Uterus (tissue), 4 donors: ENCODE measurements at places on chromosomes 1 and 21.

DNA sequence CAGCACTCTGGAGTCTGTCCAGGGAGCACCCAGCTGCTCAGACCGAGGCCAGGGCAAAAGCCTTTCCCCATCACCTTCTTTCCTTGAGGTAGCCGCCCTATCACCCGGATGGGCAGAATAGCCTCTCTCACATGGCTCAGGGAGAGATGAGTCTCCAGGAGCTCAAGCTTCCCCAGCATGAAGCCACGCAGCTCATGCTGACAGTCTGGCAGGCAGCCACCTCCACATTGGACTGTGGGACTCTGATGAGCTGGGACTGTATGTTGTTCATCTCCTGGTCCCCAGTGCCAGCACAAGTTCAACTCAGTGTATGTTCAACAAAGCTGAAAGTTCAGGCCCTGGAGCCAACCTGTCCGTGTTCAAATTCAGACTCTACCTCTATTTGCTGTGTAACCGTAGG lies 75.2 kb upstream of the ZC3H12A start:
- no peak for DNase-seq

- DNase-seq = no peak
These were observed 19.3 kb downstream of the SH2D2A start for GRCh38 chr1:156797212-156797871.

DNA sequence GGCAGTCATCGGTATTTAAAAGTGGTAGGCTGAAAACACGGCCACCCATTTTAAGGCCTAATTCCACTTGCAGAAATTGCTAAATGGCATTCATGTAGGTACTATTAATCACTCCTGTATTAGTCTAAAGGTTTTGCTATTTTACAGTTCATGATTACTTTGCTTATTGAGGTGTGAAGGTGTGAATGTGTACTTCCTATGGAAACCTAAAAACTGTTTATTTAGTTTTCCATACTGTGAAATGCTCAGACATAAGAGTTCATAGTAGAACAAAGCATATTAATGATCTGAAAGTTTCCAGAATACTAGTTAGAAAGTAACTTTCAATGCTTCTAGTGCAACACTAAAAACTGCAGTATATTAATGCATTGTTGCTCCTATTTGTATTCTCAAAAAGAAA lies 69.8 kb downstream of the ITGB3BP start:
- no peak for DNase-seq

DNA sequence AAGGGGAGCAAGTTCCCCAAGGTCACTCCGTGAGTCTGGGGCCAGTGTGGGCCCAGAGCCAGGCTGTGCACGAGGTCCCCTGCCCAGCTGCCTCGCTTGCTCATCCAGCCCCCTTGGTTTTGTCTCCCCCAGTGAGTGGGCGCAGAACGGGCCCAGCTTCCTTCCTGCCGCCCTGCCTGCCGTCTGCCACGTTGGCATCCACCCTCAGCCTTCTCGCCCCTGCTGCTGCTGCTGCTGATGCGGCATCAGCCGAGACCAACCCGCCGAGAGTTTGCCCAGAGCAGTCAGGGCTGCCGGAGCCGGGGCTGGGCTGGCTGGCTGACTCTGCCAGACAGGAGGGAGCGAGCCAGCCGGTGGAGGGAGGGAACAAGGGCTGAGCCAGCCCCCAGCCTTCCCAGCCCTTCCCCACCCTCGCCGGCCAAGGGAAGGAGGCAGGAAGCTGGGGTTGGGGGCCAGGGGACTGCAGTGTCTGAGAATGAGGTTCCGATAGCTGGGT lies 31.4 kb upstream of the WASF2 start:
- no peak for DNase-seq

DNA sequence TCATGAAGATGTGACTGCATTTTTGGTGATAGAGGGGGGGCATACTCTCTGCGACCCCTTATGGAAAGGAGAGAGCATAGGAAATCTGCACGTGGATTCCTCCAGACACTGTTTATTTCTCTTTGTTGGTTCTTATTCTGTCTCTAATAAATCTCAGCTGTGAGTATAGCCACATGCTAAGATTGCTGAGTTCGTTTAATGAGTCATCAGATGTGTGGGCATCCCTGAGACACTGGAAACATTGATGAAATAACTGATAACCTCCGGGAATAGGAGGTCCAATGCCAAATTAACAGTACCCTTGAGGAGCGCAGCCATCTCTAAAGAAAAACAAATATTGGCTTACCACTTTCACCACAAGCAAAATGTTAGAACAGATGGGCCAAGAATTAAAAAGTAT lies 880.2 kb upstream of the NEGR1 start:
- no peak for DNase-seq

DNA sequence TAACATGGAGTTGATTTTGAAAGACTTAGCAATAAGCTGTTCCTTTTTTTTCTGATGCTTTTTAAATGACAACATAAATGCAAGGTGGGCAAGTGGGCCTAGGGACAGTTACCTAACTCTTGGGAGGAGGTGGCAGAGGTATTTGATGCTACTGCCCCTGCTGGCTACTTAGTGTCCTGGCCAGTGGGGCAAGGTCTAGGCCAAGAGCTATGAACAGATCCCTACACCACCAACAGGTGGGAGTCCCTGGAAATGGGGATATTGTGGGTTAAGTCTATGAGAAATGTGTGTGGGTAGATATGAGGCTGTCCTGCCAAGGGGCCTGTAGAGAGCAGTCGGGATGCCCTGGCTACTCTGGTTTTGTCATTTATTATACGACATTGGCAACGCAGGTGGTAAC lies 31.3 kb upstream of the B3GALT5 start:
- DNase-seq = no peak

DNA sequence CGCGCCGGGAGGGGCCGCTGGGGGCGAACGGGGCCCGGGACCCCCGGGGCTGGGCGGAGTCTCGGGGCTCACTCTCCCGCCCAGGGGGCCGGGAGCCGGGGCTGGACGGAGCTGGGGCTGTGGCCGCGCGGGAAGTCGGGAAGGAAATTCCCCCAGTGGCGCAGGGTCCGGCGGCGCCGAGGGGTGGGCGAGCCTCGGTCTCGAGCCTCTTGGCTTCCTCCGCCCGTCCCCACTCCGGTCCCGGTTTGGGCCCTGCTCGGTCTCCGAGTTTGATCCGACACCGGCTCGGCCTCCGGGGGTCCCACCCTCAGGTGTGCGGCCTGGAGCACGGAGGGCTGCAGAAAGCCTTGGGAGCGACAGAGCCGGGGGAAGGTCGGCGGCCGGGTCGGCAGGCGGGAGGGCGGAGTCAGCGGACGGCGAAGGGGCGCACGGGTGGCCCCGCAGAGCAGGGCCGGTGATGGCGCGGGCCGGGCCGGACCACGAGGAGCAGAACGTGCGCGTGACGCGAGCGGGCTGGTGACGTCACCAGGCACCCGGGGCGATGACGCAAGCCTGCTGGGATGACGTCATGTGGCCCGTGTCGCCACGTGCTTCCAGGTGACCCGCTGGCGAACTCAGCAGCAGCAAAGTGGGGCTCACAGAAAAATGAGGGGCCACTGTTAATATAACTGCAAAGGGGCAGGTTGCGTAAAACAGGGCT lies 610 bp upstream of the HES4 start:
- peak; percentile 77 for DNase-seq

DNA sequence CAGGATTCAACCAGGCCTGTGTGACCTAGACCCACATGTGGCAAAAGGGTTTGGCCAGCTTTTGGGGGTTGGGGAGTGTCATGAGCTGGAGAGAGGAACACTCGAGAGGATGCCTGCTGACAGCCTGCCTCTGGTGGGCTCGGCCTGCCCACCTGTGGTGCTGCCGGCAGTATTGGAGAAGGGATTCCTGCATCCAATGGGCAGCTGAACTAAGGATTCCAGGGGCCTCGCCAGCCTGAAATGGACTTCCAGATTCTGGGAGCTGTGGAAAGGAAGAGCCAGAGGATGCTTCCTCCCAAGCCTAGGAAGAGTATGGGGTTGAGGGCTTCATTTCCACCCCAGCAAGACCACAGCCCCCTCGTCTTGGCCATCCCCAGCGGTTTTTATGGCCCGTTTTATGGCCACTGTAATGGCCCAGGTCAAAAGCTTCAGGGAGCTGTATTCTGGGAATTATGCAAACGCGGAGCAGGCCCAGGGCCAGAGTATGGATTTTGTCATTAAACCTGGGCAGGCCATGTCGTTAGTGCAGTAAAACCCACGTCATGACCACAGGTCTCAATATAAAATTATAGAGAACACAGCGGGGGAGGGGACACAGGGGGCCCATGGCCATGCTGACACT lies 63.6 kb downstream of the TMEM53 start:
- DNase-seq = no peak

DNA sequence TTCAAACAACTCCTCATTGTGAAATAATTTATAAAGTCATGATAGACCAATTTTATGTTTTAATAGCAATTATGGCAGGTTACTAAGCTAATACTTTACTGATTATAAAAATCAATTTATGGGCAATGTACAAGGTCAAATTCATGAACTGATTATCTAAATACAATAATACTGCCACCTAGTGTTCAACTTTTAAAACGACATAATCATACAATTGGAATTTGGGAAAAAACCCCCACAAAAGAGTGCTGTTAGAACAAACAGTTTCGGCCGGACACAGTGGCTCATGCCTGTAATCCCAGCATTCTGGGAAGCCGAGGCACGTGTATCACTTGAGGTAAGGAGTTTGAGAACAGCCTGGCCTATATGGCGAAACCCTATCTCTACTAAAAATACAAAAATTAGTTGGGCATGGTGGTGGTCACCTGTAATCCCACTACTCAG lies 14.0 kb downstream of the GTF2B start:
- DNase-seq = no peak

DNA sequence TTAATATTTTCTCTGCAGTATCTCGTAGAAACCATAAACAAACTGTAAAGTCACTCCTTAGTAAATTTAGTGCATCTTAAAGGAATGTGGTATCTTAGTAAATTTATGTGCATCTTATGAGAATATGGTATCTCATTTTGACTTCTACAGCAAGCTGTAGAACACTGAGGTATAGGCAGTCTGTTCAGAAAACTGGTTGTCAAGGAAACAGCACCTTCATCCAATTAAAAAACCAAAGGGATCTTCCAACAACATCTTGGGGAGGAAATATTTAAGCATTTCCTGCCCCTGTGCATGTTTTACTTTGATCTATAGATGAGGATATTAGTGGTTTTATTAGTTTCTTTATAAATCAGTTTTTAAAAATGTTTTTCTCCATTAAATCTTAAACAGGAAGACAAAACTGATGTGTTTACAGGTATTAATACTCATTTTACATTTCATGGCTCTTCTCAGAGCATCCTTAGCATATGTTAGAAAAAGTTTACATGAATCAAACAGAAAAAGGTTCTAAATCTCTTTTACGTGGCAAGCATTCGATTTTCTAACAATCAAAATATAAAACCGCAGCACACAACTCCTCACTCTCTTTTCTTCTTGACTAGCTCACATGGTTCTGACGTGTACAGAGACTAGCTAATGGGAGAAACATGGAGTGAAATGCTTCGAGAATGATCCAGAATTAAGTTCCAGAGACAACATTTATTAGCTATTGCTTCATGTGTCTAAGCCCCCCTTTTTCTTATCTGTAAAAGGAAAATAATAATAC lies 668.8 kb downstream of the PTPRC start:
- no peak for DNase-seq

GRCh38 chr1:27103498-27103897 lies 51.4 kb downstream of the SLC9A1 start:
- DNase-seq = no peak
